Natural killer cell treated with Interleukin-12 subunit alpha and Interleukin-12 subunit beta and Interleukin-15 and Interleukin-18, amount 100 ng/mL, for 72 hours (primary cell): ENCODE measurements at places on chromosomes 6 and 20.

DNA sequence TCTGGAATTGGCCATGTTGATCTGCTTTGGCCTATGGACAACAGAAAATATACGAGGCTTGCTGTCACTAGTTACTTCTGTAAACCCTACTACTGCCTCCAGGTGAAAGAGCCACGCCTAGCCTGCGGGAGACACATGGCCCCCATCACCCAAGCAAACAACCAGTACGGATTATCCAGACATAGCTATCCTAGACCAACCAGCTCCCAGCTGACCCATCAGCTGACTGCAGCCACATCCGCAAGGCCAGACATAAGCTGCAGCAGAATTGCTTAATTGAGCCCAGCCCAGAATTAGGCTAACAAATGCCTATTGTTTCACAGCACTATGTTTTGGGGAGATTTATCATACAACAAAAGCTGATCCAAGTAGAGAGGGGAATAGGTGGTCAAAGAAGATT, 13.5 kb downstream of the REV3L start:
- DNase-seq = no peak

- no peak for DNase-seq
These were observed 224.3 kb downstream of the ALDH8A1 start for GRCh38 chr6:134725590-134725989.

DNA sequence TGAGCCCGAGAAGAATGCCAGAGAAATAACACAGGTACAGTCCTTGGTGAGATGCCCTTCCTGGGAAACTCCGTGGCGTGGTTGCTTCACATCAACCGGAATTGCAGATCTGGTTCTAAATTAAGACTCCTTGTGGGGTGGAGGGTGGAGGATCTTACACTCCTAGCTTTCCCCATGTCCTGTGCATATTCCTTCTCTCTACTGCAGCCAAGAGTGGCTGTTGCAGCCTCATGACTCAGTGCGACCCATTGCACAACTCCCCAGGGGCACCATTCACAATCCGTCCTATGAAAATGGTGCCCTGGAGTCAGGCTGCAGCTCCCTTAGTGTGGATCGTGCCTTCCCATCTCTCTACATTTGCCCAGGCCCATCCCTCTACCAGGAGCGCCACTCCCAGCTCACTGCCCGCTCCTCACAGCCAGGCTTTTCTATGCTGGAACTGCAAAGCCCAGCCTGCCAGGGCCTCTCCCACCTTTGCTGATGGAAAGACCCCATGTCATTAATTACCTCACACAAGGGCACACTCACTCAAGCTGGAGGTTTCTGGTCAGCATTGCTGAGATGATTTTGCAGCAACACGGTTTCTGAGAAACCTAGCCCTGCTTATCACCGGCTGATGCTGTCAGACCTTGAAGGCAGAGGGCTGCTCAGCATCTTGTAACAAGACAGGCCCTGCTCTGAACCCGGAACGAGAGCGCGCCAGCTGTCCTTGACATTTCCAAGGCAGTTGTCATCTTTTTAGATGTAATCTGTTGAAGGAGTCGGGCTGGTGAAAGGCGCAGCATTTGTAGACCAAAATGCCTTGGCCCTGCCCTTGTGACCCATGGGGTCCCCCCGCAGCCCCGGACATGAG, 39.7 kb downstream of the SIRPA start:
- DNase-seq = no peak

- DNase-seq = no peak
These were observed 118.4 kb downstream of the MYLK4 start for GRCh38 chr6:2632368-2632767.
